ENCODE measurements at places on chromosomes 4 and X.

DNA sequence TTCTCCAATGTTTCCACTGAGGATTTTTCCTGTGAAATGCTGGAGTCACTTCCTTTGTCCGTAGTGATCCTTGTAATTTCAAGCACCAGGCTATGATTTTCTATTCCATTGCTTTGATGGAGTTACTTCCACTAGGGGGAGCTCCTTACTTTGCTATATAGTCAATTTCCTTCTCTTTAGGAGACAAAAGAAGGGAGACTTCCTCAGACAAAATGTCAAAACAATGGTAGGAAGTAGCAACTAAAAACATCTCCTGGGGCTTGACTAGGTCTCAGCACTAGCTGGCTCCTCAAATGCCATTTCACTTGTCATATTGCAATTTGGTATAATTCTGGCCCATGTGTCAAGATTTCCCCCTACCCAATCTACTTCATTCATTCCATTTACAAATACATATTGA lies 24.1 kb downstream of the ZCCHC12 start:
- DNase-seq, result no peak

GRCh38 chr4:40728333-40728732 lies 21.4 kb upstream of the NSUN7 start:
- DNase-seq, result no peak

GRCh38 chr4:102403116-102403515 lies 57.8 kb upstream of the SLC39A8 start:
- DNase-seq, result no peak

- no peak for DNase-seq
Measured at GRCh38 chrX:66731398-66731797, 92.5 kb upstream of the EDA2R start.

DNA sequence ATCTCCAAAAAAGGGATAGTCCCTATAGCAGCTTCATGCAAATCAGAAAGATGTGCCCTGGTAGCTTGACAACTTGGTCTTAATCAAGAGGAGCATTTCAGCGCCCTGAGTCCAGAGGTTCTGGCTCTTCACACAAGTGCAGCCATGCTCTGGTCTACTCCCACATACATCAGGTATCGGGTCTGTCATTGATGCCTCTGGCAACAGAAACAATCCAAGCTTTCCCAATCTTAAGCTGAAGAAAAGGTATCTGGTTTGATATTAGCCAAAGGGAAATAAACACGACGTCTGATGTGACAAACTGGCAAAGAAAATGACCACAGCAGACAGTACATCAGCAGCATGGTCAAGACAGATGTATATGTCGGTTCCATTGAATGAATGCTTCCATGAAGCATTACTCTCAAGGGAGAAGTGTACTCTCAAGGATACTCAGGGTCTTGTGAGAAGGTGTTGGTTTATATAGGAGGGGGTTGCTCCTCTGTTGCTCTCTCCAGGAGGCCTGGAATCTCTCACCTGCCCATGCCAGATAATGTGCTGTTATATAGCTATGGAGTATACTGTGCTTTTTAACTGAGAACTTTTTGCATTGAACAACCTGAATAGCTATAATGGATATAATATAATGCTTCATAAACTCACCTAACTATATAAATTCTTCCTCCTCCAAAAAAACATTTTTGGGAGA lies 879.6 kb upstream of the PCDH10 start:
- no peak for DNase-seq

GRCh38 chr4:108920395-108921087 lies 157.7 kb upstream of the ETNPPL start:
- no peak for DNase-seq

DNA sequence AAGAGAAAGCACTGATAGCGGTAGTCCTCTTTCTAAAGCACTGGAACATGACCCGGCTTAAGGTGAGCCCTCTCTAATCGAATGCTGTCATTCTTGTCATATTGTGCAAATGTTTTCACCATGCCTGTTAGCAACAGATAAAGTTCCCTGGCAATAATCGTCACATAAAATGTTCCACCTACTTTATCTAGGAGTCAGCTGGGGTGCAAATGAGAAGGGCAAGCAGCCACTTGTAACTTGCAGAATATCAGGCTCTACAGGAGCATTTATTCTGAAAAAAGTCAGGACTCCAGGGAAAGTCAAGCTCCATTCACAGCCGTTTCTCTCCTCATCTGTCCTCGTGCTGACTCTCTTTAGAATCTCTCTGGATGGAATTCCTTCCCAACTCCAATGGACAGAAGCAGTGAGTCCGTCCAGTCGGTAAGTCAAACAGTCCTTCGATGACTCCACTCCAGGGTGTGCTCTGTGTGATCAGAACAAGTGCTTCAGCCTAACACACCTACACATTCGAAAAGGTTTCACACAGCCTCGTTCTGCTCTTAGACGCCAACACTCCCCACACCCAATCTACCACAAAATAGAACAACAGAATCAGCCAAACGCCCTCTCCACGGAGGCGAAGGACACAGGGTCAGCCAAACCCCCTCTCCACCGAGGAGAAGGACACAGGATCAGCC lies 101.7 kb upstream of the FRG1 start:
- no peak for DNase-seq
